ENCODE measurements at places on chromosomes 2 and 18.

DNA sequence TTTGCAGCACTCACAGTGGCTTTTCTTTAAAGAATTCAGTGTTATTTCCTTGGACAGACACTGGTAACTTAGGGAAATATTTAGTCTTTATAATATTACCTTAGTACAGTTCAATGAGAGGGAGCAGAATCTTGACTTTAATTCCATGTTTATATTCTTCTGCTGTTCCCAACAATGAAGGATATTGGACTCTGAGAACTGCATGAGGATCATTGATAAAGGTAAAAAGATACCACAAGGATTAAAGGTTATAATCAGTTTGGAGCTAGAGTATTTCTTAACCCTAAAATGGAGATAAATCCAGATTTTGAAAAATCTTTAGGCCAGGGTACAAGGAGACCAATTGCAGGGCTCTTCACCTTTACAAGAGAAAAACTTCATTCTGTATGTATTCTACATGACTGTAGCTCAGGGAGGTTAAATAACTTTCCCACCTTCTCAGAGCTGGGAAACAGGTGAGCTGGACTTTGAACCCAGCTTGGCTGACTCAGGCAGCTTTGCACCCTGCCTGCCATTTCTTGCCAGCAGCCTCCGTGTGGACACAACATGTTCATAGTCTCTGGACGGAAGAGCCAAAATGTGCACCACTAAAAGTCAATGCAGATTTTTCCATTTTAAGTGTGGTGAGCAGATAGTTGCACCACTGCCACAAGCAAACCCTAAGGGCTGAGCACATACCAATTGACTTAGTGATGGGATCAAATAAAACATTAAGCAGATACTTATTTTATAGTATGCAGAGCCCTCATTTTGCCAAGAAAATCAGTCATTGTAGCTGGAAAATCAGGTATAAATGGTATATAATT lies 26.7 kb downstream of the UPP2 start:
- DNase-seq, result no peak

DNA sequence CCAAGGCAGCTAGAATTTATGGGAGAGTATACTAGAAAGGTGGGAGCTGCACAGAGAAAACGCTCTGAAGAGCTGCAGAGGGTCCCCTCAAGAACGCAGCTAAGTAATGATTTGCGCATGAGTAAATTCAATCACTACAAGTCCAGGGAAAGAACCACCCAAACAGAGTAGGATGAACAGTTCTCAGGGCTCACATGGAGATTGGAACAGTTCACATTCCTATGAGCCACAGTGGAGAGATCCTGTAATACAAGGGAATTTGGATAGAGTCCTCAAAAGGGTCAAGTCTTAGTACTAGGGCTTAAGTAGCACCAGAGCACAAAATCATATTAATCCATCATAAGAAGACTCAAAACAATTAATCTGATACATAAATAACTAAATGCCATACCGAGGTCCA lies 12.7 kb downstream of the OLA1 start:
- DNase-seq, result no peak

DNA sequence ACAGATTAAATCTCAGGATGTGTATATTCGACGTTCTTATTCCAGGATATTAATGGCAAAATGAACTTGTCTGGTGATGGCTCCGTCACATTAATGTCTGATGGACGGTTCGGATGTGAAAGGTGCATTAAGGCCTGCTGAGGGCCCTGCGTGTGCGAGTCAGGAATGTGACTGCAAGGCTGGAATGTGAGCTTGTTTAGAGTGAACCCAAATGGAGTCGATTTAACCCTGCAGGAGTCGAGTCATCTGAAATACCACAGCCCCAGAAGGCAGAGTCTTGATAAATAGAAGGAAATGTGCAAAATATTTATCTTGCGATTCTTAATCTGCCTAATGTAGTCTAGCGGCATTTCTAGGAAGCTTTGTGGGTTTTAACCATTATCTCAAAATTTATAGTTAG lies 44.3 kb downstream of the RDH14 start:
- DNase-seq, result no peak

- DNase-seq, result no peak
Observed at GRCh38 chr2:31163011-31163539, 24.8 kb upstream of the GALNT14 start.

- DNase-seq, result no peak
Observed at GRCh38 chr2:152114366-152114765, 15.5 kb upstream of the CACNB4 start.

- DNase-seq, result no peak
Observed at GRCh38 chr2:29074411-29074810, at the start of gene PCARE. Gene PCARE (minus strand): TSS chr2:29074523. CDS start chr2:29074261, 262 bp downstream.

Measured in putamen (tissue), 1 donor.